NCI-H82 (cell line): ENCODE measurements at places on chromosomes 16 and 17.

- no peak for DNase-seq
These were observed 19.3 kb downstream of the KNOP1 start for GRCh38 chr16:19698480-19699465.

DNA sequence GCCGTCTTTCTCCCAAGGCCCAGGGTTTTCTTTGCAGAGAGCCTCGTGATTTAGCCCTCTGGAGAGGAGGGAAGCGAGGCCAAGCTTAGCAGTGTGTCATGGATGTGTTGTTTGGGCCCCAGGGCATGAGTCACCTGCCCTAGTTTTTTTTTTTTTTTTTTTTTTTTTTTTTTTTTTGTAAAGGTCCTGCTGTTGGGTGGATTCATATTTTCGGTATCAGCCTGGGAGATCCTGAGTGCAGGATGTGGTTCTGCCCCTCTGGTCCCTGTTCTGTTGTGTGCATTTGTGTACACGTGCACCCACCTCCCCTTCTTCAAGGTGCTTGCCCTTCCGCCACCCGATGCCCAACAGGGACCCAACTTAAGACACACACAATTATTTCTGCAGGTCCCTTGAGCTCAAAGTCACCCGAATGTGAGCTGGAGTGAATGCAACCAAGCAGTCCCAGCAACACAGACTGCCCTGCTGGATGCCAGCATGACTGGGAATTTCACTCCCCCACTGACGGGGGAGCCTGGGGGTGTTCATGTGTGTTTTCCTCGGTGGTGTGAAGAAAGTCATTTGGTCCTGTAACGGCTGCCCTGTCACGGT is 265.8 kb upstream of the TNRC6C start:
- no peak for DNase-seq

DNA sequence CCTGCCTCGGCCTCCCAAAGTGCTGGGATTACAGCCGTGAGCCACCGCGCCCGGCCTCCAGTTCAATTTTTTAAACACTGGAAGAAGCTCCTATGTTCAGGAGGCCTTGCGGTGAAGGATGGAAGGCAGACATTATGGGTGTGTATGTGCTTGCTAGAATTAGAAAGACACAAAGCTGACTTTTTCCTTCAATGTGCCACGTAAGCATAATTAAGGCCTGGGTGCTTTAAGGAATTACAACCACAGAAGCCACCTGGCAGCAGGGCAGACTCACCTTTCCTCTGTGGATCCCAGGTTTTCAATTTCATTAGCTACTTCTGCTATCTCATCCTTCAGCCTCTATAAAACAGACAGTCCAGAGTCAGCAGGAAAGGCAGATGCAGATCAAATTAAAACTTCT is 74.2 kb downstream of the CYTH1 start:
- no peak for DNase-seq

GRCh38 chr16:79929260-79929965 is 328.9 kb upstream of the MAF start:
- no peak for DNase-seq

DNA sequence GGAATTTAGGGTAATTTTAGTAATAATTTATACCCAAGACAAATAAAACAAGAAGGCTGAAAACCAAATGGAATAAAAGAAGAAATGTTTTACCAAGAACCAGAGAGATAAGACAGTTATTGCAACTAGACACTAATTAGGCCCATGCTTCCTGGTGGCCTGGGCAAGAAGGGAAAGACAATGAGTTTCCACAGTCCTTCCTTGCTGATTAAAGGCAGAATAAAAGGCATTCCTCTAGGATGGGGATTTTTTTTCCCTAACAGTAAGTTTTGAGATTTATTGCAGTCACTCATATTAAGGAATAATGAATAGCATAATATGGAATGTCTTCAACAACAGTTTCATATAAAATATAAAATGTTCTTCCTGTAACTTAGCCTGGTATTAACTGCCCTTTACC is 41.5 kb downstream of the TOM1L2 start:
- no peak for DNase-seq

DNA sequence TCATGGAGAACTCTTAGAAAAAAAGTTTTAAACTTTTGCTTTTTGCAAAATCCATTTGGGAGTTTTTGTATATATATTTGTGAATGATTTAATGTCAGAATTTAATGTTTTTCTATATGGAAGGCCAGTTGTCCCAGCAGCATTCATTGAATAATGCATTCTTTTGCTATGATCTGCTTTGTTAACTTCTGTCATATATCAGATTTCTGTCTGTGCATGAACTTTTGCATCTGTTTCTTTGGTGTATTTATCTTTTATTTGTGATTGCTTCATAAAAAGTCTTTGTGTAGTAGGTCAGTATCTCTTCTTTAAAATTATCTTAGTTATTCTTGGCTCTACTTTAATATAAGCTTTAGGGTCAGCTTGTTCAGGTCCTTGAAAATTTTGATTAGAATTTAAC is 84.2 kb downstream of the MAP2K4 start:
- DNase-seq = no peak

DNA sequence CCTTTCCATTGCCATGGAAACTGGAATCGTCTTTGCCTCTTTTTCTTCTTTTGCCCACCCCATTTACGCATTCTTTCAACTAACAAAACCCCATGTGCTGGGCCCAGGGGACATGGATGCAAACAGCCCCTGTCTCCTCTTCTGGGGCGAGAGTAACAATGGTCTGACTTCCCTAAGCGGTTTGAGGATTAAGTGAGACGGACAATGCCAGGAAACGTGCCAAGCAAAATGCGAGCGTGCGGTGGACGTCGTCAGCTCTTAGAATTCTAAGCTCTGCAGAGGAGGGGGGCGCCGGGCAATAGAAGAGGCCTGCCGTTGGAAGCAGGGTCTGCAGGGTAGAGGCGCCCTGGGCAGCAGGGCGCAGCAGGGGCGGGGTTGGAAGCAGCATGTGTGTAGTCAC is 42.4 kb upstream of the JPH3 start:
- DNase-seq = no peak

DNA sequence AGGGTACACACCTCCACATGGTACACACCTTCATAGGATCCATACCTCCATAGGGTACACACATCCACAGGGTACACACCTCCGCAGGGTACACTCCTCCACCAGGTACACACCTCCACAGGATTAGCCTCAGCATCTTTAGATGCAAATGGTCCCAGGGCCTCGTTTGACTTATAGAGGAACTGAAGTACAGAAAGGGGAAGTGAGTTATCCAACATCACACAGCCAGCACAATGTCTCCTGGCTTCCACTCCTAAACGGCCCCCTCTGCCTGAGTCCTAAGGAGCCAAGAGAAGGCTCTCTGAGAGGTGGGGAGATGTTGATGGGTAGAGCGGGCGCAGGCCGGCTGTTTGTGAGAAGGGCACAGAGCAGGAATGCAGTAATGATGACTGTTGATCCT is 12.0 kb downstream of the FOXN1 start:
- no peak for DNase-seq

- no peak for DNase-seq
These were observed 31.8 kb downstream of the MED13 start for GRCh38 chr17:62033317-62033716.

GRCh38 chr16:15970743-15971439 is 21.5 kb downstream of the ABCC1 start:
- DNase-seq = no peak

DNA sequence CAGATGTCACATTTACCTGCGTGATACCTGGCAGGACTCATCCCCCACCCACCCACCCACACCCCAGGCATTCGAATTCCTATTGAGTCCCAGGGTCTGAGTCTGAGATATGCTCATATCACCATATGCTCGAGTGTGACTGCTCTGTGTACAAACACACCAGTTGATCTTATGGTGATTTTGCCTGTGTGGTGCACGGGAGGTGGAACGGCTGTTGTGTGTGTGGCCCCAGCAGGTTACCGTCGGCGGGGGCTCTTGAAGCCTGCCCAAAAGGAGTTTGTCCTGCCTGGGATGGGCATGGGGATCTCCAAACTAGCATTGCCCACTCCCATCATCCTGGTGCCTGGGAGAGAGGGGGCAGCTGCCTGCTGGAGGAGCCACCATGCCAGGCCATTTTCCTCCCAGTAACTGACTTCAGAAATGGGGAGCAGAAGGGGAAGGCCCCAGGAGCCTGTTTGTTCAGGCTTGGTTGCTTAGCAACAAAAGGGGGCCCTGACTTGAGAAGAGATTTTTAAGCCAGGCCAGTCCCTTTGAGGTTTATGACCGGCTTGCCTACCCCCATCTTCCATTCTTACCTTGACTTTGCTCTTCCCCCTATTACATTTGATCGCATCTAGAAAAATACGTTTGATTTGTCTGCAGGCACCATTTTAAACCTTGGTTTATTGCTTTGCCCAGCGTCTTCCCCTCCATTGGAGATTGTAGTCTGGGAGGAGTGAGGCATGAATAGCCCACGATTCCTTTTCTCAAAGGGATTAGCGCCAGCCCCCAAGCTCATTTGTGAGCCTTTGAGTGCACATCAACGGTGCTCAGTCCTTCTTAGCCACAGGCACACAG is 217.7 kb downstream of the CCDC182 start:
- peak; percentile 97 for DNase-seq

DNA sequence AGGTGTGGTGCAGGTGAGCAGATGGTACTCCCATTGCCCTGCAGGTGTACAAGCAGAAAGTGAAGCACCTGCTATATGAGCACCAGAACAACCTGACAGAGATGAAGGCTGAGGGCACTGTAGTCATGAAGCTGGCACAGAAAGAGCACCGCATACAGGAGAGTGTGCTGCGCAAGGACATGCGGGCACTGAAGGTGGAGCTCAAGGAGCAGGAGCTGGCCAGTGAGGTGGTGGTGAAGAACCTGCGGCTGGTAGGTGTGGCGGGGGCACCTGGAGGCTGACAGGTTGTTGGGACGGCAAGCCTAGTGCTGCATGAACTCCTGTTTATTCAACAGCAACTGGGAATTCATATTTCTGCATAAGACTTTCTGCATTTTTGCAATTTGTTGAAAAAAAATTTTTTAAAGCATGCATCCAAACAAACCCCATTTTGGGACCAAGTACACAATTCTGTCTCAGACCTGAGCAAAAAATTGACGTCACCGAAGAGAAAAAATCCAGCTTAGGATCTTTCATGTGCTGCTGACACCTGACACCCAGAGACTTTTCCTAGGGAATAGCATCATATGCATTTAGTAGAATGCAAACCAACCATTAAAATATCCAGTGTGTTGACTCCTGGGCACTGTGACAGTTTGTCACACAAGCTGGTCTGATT is 13.5 kb upstream of the DBNDD1 start:
- no peak for DNase-seq

- DNase-seq = no peak
These were observed 1.9 kb downstream of the USH1G start for GRCh38 chr17:74921026-74921681.

- DNase-seq = no peak
These were observed 112.8 kb downstream of the C16orf78 start for GRCh38 chr16:49486400-49486799.

- DNase-seq = no peak
These were observed 92.2 kb downstream of the TUBD1 start for GRCh38 chr17:59800530-59800942.

DNA sequence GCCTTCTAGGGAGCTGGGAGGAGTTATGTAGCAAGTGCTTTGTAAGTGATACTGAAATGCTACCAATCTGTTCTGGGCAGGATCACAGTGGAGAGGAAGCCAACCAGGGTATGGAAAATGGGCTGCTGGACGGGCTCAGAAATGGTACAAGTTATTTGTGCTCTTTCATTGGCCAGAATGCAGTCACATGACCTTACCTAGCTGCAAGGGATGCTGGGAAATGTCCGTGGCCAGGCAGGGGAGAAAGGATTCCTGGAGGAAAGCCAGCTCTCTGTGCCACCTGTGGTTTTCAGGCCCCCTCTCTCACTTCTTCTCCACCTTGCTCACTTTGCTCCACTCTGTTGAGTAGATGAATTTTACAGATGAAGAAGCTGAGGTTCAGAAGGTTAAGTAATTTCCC is 4.8 kb downstream of the EEF2K start:
- no peak for DNase-seq

GRCh38 chr17:19672009-19672750 is 23.6 kb downstream of the ALDH3A2 start:
- DNase-seq = no peak

GRCh38 chr17:80992948-80993624 is 1.4 kb downstream of the CHMP6 start:
- DNase-seq = peak; percentile 70

GRCh38 chr16:72615856-72616255 is 432.1 kb downstream of the ZFHX3 start:
- DNase-seq = no peak

- no peak for DNase-seq
These were observed 10.7 kb downstream of the ENGASE start for GRCh38 chr17:79085154-79085920.

GRCh38 chr16:28208824-28209223 is 2.9 kb downstream of the XPO6 start:
- no peak for DNase-seq

DNA sequence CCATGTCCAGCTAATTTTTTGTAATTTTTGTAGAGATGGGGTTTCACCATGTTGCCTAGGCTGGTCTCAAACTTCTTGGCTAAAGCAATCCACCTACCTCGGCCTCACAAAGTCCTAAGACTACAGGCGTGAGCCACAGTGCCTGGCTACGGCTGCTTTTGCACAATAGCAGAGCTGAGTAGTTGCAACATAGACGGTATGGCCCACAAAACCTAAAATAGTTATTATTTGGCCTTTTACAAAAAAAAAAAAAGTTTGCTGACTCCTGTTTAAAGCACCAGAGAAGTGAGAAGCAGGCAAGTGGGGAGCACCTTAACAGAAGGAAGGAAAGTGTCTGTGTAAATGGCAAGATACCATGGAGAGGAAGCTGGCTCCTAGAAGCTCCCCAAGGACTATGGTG is 5.3 kb upstream of the HSF5 start:
- no peak for DNase-seq

DNA sequence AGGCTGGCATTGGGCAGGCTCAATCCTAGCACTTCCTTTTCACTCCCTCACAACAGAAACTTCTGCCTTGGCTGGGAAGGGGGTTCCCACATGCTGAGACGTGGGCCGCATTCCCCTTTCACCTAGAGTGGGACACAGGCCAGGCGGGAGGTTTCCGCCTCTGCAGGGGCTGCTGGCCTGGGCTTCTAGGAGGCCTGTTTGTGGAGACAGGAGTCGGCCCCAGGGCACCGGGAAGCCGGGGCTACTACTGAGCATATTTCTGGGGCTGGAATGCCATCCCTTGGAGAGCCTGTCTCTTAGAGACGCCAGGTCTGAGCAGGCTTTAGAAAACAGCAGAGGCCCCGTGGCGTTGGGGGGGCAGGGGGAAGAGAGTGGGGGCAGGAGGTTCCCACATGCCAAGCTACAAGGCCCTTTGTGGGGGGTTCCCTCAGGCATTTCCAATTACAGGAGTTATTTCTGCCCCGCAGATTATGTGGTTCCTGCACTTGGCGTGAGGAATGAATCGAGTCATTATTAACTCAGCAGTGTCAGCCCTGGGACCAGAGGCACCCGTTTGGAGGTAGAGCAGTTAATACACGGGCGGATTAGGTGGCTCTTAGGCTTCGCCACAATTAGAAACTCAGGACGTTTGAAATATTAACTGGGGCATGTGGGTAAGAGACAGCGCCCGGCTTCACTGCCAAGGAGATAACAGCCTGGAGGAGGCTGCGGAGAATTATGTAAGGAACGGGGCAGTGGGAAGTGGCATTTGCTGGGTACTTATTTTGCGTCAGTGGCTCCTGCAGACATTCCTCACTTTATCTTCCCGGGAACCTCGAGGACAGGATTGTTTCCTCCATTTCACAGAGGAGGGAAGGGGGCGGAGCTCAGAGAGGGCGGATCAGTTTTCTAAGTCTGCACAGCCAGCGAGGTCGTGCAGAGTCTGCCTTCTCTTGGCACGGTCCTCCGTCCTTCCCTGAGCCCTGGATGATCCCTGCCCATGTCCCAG is 162.5 kb downstream of the MAF start:
- no peak for DNase-seq
